ENCODE measurements at places on chromosomes 6 and 20. TPM values are rescaled to one million over a fixed set of nuclear protein-coding genes. Genes with fewer than 3 reads are reported as not detected.

The OPRM1 gene
- not detected for total RNA-seq

The OR2H1 gene
- total RNA-seq: not detected

GRCh38 chr6:68654134-68654533 is 19.1 kb downstream of the ADGRB3 start:
- H3K27me3 ChIP-seq: peaks cover 16% of the 10 kb centered on the region
- no peak overlapping the region for H3K4me3 ChIP-seq
- no peaks in the 10 kb centered on the region for H3K36me3 ChIP-seq
- no peak for DNase-seq
- H3K4me1 ChIP-seq: peaks cover 10% of the 10 kb centered on the region

GRCh38 chr6:145948328-145948727 is 15.8 kb downstream of the SHPRH start:
- DNase-seq: no peak
- no peaks in the 10 kb centered on the region for H3K4me1 ChIP-seq
- H3K27ac ChIP-seq: no peak overlapping the region

DNA sequence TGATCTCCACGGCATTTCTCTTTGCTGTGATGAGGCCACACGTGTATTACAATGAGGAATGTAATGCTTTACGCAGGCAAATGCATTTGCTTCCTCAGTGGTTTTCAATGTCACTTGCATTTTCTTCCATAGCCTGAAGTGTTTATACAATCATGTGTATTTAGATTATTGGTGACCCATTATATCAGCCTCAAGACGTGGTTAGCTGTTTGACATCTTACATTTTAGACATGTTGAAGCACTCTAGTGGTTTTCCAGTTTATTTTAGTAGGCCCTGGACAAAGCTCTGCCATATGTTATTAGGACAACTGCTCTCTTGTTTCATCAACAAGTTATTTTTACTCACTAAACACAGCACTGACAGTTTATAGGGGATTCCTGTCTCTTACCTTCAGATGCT is 200.4 kb downstream of the UTRN start:
- DNase-seq: no peak
- H3K4me3 ChIP-seq: no peak overlapping the region
- no peak overlapping the region for H3K27ac ChIP-seq
- no peaks in the 10 kb centered on the region for H3K27me3 ChIP-seq
- peaks cover 13% of the 10 kb centered on the region for H3K4me1 ChIP-seq

The MYLK4 gene
- total RNA-seq: 0.99 TPM

The OR2J3 gene
- not detected for total RNA-seq

DNA sequence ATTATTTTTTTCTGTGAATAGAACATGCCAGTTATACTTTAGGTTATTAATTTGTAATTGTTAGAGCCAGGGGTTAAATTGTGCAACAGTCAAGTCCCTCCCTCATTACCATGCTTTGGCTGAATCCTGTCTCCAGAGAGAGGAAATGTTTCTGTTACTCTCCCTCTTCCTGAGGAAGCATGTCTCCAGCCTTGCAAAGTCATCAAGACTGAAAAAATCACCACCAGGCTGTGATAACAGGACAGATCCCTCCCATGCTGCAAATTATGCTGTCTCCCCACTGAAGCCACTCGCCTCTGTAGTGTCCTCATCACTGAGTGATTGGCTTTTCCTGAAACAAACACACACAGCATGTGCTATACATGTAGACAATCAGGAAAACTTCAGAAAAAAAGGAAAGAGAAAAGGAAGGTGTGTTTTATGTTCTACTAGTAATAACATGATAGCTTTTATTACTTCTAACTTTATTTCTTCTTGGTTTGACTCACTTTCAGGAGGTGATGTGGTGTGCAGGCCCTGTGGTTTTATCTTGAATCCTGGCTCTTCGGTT is 290.0 kb upstream of the JAG1 start:
- no peaks in the 10 kb centered on the region for H3K36me3 ChIP-seq
- H3K27ac ChIP-seq: no peak overlapping the region
- no peak for DNase-seq
- peaks cover 34% of the 10 kb centered on the region for H3K4me1 ChIP-seq
- H3K27me3 ChIP-seq: no peaks in the 10 kb centered on the region

The CFB gene
- total RNA-seq: 3.2 TPM

The MCHR2 gene
- total RNA-seq: not detected

The OR2B6 gene
- not detected for total RNA-seq

The SLC24A3 gene
- not detected for total RNA-seq

Measured in chondrocyte (in vitro differentiated cells).